ENCODE measurements at places on chromosomes 2 and 18. TPM values are rescaled to one million over a fixed set of nuclear protein-coding genes. Genes with fewer than 3 reads are reported as not detected.

Gene ZC3H8
- 16.0 TPM for total RNA-seq

Gene RGPD4
- total RNA-seq: not detected

Gene CGREF1
- 0.94 TPM for total RNA-seq

Gene ALPP
- total RNA-seq: not detected

Gene ANKRD30B
- total RNA-seq: not detected

- DNase-seq: no peak
Observed at GRCh38 chr2:239208465-239209180, 192.2 kb downstream of the HDAC4 start.

Gene TANC1
- total RNA-seq: 0.37 TPM

DNA sequence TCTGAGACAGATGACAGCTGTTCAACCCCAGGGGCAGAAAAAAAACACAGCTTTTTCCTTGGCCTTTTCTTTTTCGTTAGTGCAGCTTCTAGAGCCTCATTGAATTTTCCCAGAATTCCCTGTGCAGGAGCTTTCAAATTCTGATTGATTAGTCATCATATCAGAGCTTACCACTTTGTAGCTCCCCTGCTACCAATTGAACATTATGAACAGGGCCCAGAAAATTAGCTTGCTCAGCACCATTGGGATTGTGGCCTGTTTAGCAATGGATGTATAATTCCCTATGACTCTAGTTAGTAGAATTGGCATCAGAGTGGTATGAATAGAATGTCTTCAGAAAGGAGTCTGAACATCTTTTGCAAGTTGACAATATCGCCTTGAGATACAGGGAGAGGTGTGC lies 631.1 kb downstream of the DCC start:
- DNase-seq: no peak

DNA sequence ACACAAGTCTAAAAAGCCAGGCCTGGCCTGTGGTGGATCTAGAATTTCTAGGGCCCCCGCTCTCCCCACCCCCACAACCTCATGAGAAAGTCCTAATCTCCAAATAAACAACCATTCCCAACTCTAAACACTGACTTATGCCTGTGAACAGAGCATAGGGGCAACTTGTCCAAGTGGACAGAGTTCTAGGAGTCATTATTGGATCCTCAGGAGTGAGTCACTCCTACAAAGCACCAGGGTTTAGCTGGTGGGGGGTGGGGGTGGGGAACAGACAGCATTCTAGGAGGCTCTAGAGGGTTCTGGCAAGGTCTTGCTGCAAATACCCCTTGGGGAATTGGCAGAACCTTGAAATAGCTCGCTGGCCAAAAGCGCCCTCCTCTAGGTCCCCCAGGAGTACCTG lies 83.3 kb downstream of the ZCCHC2 start:
- no peak for DNase-seq

DNA sequence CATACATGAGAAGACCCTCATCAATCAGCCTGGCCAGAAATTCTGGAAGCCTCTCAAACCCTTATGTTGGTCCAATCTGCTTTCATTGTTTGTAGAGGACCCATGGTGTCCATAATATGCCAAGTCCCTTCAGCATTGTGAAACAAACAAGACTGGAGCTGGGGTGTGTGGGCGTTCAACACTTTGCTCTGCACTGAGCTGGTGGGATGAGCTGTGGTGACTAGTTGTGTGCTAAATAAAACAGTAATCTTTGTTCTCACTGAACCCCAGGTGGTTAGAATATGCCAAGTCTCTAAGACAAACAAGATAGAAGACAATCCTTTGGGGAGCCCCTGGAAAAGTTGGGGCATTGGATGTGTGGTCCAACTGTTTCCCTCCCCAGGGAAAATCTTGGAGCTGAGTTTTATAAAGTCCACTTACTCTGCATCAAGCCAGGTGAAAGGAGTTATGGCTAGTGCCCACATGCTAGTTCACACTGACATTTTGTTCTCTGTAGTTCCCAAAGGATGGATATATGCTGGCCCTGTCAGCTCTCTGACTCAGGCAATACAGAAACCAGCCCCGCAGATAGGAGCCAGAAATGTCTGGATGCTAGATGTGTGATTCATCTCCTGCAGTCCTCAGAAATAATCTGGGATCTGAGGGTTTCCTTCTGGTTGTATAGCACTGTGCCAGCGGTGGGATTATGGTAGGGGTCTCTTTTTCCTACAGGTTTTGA lies 260.2 kb downstream of the TMX3 start:
- no peak for DNase-seq

DNA sequence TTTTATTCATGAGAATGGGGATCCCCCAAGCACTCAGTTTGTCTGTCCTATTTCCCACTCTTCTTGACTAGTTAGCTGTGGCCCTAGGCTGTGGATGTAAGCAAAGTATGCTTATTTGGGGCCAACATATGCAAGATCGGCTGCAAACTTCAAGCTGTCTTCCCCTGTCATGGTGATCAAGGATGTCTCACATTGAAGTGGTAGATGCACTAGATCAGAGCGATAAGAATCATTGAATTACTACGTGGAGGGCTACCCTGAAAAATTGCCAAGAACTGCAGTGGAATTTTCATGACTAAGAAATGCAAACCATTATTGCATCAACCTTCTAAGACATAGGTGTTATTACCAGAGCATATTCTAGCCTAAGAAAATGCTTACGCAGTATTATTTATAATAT lies 527.4 kb downstream of the RNF144A start:
- no peak for DNase-seq

Measured in activated CD8-positive, alpha-beta T cell treated with anti-CD3 and anti-CD28 coated beads, Interleukin-2, amount 10 ng/mL, durations not matched to agents 7 days and 5 days (primary cell).